ENCODE measurements at places on chromosomes 16 and 17.

- DNase-seq, result no peak
Measured at GRCh38 chr17:19385521-19385983, 1.4 kb downstream of the MFAP4 start.

DNA sequence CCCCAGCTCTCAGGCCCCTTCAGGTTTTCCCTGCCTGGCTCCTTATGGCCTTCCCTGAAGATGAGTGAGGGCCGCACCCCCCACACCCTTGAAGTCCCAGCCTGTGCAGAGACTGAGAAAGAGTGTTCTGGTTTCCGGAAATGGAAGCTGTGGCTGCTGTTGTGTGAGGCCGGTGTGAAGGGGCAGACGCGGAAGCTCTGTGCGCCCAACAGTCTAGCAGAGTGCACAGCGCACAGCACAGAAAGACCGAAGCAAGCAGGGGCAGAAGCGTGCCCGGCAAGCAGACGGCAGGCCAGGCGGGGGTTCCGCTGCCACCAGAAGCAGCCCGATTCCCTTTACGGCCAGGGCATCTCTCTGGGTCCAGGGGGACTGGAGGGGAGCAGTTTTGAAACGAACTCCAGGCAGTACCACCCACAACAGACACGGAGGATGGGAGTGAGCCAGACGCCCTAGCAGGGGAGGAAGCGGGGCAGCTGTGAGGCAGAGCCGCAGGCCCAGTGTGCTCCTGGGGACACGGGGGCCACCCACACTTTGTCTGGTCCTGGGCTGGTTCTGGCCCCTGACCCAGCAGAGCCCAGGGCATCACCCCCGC is 16.7 kb downstream of the TPSG1 start:
- no peak for DNase-seq

DNA sequence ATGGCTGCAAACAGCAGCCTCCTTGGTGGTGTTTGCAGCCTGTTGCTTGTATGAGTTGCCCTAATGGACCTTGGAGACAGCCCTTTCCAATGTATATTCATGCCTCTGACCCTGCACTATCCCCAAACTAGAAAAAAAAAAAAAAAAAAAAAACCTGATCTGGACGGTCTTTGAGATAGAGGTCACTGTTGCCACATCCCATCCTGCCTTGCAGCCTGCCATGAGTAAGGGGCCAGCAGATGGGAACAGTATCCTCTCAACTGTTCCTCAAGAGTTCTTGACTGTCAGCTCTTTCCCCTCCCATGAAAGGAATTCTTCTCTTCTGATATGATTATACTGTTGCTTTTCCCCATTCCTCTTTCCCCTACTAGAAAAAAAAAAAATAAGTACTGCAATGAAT is 152.4 kb downstream of the SSH2 start:
- DNase-seq, result no peak

GRCh38 chr17:65504141-65504540 is 57.3 kb downstream of the AXIN2 start:
- DNase-seq, result no peak

- DNase-seq, result no peak
Measured at GRCh38 chr17:44801880-44802279, 28.2 kb downstream of the GJC1 start.

- no peak for DNase-seq
Measured at GRCh38 chr17:13599864-13600263, 1.9 kb downstream of the HS3ST3A1 start.

- no peak for DNase-seq
Measured at GRCh38 chr16:26666486-26666885, 400.2 kb upstream of the C16orf82 start.

DNA sequence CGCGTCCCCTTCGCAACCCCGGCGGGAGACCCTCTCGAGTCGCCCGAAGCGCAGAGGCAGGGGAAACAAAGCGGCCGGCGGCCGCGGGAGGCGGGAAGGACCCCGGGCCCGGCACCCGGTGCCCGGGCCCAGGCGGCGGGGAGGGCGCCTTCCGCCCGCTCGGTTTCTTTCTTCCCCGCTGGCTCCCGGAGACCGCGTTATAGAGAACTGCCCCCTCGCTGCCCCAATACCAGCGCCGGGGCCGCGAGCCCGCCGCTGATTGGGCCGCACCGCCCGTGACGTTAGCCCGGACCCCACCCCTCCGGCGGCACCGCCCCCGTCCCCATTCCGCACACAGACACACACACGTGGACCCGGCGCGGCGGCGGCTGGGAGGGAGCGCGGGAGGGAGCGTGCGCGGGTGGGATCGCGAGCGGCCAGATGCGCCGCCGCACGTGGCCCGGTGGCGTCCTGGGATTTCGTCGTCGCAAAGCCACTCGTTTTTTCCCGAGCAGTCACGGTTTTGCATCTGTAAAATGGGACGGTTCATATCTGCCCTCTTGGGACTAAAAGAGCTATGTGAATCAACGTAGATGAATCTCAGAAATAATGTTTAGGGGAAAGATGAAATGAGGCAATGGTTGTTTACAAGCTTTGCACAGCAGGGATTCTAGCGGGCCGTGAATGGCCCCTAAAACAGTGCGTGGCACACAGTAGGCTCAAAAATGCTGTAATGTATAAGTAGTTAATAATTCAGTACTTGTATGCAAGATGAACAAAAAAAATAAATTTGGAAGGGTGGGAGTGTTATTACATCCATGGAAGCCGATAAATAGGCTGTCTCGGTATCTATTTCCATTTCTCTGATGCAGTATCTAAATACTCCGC is at the start of gene EPOP:
TSS of gene EPOP (minus strand) at position 209 of the 867 bp plus-strand sequence. CDS start 462 bp downstream, outside the sequence.
- DNase-seq, result peak; percentile 91

GRCh38 chr17:12592941-12593340 is 72.7 kb upstream of the MYOCD start:
- DNase-seq, result no peak

GRCh38 chr17:63345611-63346010 is 100.5 kb downstream of the CYB561 start:
- no peak for DNase-seq

DNA sequence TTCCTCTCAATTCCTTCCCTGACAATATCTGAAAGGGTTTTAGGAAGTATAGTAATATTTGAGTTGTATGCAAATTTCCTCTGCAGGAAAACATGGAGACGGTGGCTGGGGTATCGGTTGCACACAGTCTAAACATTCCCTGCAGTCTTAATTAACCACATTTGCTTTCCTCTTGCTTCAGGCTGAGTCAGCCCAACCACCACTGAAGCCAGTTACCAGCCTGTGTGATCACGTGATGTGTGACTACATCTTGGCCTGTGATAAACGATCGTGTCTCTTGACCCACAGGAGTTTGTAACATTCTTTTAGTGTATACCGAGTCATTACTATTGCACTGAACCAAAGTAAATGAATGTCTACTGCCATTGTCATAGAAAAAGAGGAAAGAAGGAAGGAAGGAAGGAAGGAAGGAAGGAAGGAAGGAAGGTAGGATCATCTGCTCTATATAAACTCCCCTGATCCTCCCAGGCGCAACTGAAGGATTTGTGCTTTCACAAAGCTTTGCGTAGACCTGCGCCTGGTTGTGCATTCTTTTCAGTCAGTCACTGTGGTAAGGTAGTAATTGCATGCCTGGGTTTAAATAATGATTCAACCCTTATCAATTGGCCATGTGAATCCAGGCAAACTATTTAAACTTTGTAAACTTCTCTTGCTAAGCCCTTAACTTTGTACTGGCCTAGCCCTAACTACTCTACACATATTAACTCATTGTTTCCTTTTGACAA is 280.6 kb upstream of the SALL1 start:
- DNase-seq, result no peak

- no peak for DNase-seq
Measured at GRCh38 chr16:70805380-70805779, 4.4 kb upstream of the VAC14 start.

DNA sequence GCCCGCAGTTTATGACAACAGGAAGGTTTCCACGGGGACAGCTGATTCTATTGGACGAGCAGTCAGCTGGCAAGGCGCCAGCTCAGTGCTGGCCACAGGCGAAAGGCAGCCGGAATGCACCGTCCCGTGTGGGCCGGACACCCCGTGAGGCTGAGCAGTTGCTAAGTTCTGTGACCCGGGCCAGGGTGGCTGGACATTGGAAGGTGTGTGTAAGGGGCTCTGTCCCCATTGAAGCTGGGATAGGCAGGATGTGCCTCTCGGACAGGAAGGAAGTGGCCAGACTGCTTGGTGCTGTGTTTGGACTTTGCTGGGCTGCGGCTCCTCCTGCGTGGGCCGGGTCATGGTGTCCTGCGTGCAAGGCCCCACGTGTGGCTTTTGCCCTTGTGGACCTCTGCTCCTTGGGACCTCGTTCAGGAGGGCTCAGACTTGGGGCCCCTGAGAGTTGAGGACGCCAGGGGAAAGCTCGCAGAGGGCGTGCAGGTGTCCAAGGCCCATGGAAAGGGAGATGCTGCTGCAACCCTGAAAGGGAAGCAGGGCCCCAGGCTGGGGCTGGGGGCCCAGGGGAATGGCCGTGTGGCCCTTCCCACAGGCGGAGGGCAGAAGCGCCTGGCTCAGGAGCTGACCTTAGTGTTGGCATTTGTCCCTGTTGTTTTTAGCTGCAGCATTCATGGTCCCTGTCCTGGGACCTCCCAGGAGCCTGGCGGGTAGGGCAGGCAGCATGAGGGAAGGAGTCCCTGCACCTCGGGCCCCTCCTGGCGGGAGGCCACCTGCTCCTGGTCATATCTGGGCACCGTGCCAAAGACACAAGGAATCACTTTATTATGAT is 10.0 kb downstream of the BAIAP2 start:
- DNase-seq, result no peak

DNA sequence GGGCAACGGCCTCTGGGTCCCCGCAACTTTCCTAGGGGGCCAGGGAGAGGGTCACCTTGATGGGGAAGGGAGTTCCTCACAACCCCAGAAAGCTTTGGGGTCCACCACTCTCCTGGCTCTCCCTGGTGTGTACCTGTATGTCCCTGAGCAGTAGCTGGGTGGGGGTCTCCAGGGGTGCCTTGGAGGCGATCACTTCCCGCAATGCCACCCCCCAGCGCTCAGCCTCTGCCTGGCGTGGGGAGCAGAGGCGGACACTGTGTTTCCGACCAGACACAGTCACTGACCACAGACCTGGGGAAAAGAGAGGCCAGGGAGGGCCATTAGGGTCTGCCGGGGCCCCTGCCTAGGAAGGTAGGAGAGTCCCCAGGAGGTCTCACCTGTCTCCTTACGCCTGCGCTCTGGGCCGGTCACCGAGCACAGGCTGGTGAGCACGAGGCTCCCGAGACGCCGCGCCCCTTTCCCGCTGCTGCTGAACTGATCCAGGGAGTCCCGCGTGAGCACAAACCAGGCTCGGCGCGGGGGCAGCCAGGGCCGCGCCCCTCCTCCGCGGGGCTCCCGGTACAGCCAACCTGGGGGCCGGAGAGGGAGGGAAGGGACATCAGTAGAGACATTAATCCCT is 3.4 kb downstream of the PLEKHH3 start:
- DNase-seq, result no peak

DNA sequence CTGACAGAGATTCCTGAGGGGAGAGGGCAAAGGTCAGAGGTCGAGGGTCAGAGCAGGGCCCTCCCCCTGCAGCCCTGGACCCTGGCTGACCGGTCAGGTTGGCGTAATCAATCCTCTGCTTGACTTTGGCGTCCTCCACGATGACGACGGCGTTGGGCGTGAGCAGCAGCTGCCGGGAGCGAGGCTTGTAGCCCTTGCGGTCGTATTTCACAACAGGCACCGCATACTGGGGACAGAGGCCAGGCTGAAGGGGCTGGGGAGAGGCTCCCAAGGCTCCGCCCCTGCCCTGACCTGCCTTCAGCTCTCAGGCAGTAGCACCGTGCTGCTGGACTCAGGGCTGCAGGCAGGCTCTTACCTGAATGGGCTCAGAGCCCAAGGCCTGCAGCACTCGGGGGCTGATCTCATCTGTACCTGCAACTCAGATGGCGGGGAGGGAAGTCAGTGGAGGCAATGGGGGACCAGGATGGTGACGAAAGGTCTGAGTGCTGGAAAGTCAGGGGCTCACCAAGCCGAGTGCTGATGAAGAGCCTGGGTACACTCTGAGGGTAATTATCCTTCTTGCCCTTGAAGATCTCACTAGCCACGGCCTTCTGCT is 12.0 kb upstream of the CRK start:
- no peak for DNase-seq

GRCh38 chr17:17884391-17885357 is 47.9 kb upstream of the SREBF1 start:
- no peak for DNase-seq

DNA sequence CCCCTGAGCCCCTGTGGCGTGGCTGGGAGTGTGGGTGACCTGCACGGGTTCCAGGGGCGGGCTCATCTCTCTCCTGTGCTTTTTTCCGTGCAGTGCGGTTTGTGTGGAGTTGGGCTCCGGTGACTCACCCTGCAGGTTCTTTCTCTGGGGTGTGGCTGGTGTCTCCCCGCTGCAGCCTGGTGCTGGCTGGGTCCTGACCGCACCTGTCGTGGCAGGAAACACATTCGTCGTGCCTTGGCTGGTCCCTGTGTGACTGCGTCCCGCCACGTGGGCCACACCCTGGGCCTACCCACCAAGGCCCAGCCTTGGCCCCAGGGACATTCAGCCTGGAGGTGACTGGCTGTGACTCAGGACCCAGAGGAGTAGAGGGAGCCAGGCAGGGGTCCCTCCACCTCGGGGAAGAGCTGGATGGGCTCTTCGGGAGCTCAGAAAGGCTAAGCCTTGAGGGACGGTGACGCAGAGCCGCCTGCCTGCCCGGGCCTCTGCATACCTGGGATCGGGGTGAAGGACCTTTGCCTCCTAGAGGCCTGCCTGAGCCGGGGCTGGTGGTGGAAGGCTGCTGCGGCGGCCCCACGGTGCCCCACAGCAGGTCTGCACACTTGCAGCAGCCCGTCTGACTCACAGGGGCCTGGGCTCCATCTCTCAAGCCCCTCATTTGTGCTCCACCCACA is 7.8 kb downstream of the TRAF7 start:
- no peak for DNase-seq

GRCh38 chr17:6666077-6666521 is 14.5 kb downstream of the C17orf100 start:
- DNase-seq, result no peak

DNA sequence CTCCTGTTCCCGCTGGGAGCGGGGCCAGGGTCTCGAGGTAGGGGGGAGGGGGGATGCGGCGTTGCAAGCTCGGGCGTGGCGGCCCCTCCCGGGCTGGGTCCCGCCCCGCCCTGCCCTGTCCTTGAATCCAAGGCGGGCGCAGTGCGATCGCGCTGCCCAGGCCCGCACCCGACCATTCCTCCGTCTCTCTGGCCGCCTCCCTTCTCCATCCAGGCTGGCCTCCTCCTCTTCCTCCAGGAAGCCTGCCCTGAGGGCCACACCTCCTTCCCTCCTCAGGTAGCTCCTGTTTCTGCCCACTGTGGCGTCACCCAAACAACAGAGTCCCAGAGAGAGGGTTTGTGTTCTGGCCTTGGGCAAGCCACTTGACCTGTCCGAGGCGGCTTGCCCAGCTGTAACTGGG is 43.0 kb upstream of the TAC4 start:
- no peak for DNase-seq
